ENCODE measurements at places on chromosomes 7 and 10. TPM values are rescaled to one million over a fixed set of nuclear protein-coding genes. Genes with fewer than 3 reads are reported as not detected.

DNA sequence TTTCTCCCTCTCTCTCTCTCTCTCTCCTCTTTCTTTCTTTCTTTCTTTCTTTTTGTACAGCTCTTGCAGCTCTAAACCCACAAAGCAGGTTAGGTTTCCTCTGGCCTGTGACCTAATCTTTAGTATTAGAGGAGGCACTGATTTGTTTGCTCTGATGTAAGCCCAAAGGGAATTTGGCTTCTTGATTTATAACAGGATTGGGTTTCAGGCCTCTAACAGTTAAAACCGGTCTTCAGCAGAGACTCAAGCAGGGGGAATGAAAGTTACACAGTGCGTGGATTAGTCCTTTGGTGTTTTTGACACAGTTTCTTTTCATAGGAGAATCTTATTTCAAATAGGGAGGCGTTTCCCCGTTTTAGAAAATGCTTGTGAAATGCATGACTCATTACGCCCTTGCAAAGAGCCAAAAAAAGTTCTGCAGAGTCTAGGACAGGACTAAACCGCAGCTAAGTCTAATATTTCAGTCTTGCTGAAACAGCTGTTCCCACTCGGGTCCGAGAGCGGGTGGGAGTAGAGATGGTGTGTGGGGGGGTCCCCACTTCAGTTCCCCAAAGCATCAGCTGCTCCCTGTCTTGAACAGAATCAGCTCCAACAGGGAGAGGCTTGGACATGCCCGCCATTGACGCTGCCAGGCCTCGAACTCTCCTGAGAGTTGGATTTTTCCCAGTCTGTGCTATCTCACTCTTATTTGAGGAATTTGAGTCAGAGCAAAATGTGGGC, 296.5 kb upstream of the PITRM1 start:
- peak; percentile 87 for DNase-seq

- DNase-seq: no peak
Measured at GRCh38 chr10:103930449-103930848, 12.5 kb upstream of the STN1 start.

- no peak for DNase-seq
Measured at GRCh38 chr10:64345856-64346255, 824.7 kb downstream of the REEP3 start.

The GRM3 gene
- total RNA-seq: not detected

DNA sequence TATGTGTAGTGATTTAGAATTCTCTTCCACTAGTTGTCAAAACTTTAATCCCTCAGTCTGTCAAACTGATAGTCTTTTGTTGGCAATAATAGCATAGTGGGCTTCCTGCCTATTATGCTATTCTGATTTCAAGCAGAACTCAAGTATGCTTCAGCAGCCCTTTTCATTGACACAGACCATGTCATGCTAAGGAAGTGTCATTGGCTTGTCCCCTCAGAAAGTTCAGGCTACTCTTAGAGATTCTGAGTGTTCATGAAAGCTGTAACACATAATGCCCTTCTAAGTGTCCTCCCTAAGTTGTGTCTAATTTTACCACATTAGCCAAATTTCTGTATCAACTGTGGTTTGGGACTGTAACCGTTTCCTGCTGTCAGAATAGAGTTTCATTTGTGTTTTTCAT, 198.7 kb downstream of the THSD7A start:
- no peak for DNase-seq

DNA sequence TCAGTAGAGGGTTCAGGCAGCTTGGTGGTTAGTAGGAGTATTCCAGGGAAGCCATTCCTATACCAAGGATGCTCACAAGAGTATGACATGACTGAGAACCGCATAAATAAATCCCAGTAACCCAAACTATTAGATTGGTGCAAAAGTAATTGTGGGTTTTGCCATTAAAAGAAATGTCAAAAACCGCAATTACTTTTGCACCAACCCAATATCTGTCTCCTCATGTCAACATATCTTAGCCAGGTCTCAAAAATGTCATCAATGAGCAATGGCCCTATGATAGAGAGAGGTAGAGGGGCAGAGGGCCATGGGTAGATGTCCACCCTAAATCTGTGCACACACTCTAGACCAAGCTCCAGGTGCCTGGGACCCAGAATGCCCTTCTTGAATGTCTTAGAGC, 23.6 kb downstream of the NEUROD6 start:
- no peak for DNase-seq

The TAS2R41 gene
- total RNA-seq: not detected

DNA sequence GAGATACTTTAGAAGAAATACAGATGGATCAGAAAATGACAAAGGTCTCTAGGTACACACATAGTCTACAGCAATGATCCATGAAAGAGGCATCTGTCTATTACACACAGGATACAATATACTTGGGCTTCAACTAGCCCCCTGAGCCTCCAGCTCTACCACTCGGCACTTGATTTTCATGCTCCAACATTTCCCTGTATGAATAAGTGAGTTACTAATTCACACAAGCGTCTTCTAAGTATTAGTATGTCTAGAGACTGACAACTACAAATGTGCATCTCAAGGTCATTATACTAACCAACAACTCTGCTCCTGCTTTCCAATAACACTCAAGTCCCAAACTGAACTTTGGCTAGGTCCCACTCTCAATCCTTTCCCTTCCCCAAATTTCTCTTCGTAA, 8.3 kb downstream of the FAM204A start:
- DNase-seq: no peak

DNA sequence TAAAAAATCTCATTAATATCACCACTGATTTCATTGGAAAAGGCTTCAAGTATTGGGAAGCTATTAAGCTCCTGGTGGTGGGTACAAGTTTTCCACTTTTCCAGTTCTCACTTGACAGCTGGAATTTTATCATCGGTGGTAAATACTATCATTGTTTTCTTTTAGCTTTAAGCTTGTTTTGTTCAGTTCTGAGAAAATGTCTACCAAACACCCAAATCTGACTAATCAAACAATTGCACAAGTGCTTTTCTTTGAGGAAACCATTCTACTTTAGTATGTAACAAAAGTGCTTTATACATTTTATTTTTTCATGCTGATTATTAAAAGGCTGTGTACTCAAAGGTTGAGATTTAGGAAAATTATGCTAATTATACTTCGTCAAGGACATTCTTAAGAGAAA, 7.9 kb downstream of the PRPF18 start:
- DNase-seq: no peak

DNA sequence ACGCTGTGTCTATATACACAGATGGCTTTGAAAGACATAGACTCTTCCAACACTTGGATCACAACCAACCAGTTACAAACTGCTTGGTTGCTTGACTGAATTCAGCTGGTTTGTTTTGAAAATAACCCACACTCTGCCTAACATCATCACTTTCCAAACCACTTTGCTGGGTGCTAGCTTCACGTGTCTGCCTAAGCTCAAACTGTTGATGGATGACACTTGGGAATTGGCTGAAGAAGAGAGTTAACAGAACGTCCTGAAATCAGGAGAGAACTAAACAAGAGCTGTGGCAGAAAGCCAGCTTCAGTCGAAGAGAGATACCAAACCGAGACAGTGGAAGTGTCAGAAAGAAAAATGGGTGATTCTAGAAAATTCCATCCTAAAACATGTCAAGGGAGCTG, 420.8 kb upstream of the AUTS2 start:
- DNase-seq: no peak

The ASZ1 gene
- not detected for total RNA-seq

DNA sequence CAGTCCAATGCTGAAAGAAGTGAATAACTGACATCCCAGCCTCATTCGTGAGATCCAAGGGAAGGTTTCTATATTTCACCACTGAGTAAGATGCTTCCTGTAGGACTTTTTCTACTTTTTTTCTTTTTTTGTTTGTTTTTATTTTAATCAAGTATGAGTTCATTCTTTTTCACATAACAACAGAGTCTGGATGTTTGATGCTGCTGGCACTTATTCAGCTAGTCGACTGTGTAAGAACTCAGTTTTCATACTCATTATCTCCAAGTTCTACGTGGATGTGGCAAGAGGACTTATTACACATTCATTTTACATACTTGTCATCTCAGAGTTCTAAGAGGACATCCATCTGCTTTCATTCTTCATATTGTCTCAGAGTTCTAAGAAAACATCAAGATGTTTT, 86.9 kb downstream of the CPXM2 start:
- DNase-seq: no peak

The SYCE1 gene
- 0.33 TPM for total RNA-seq

- no peak for DNase-seq
Measured at GRCh38 chr7:124840435-124840834, 74.8 kb upstream of the GPR37 start.

The PDGFA gene
- total RNA-seq: 60.5 TPM

GRCh38 chr10:98885378-98885777, 350.3 kb downstream of the HPSE2 start:
- DNase-seq: no peak

DNA sequence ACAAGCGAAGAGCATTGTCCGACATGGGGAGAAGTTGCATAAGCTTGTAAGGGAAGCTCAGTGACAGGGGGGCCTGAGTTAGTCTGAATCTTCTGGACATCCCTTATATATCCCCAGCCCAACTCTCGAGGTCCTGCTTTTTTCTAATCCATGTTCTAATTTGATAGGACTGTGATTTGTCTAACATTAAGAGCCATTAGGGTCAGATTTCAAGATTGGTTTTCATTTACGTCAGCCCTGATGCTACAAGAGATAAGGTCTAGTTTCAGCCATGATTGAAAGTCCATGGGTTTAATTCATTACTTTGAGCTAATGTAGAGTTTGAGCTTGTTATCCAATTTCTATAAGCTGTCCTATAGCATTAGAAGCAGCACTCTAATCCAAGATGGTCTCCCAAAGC, 20.3 kb downstream of the TLX1 start:
- no peak for DNase-seq

The CUZD1 gene
- total RNA-seq: 0.50 TPM

DNA sequence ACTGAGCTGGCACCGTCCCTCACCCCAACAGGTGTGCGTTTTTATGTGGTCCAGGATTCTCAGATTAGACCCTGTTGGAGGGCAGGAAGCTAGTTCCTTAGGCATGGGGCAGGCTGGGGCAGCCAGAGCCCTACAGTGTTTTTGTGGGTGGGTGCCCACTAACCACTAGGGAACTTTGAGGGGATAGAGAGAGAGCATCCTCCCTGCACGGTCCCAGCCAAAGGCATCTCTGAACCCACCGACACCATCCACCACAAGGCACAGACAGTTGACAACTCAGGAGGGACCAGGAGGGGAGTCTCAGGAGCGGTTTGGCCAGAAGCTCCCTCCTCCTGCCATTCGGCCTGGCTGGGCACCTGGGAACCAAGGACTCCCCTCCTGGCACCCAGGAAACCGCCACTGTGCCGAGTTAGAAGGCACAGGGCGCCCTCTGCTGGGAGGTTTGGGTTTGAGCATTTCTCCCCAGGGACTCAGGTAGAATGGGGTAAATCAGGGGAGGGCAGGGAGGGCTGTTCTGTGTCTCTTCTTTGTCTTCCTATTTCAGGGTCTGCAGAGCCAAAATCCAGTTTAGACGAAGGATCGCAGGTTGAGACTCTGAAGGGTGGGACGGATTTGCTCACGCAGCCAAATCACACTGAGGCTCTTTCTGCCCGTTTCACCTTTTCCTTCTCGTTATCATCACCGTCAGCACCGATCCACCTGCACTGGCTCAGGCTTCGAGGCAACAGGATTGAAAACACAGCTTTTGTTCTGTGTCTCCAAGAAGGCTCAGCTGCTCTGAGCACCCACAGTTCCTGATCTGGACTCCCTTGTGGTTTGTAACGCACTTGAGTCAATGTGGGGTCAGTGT, 84.8 kb upstream of the COL13A1 start:
- DNase-seq: peak; percentile 46

The GBX1 gene
- not detected for total RNA-seq

The FFAR4 gene
- total RNA-seq: not detected

The C7orf33 gene
- not detected for total RNA-seq

The CEP41 gene
- 15.5 TPM for total RNA-seq

DNA sequence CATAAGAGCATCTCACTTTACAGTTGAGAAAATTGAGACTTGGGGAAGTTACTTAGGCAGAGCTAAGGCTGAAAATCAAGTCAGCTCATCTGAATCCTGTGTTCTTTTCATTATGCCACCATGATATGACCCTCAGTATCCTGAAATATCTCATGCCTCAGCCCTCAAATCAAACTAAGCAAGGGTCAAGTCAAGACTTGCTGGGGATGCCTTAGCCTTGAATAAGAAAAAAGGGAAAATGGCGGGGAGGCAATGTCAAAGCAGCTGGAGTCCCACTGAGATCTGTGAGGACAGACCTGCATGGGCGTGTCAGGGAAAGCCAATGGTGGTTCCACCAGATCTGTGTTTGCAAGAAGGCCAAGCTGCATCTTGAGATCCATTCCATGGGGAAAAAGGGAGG, 91.0 kb upstream of the CACUL1 start:
- DNase-seq: peak; percentile 23

GRCh38 chr7:32074787-32075585, 4.8 kb upstream of the PDE1C start:
- DNase-seq: no peak

GRCh38 chr10:51031950-51032349, 42.3 kb upstream of the PRKG1 start:
- DNase-seq: no peak

DNA sequence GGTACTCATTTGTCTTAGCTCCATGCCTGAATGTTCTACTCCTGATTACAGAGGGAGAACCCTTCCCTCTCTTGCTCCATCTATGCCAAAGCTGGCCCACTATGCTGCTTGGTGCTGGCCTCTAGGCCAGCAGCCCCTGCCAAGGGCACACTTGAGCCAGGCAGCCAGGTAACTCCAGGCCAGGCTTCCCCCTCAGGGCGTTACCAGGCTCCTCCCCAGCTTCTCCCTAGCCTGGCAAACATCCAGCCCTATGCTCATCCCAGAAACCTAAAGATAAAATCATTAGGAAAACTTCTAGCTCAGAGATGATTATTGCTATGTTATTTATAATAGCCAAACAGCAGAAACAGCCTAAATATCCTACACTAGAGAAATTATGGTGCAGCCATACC, 103.7 kb downstream of the KCNMA1 start:
- peak; percentile 34 for DNase-seq

GRCh38 chr7:67771846-67772605, 775.4 kb downstream of the TYW1 start:
- no peak for DNase-seq

All from mammary epithelial cell (primary cell).